ENCODE measurements at places on chromosomes 11 and 22. TPM values are rescaled to one million over a fixed set of nuclear protein-coding genes. Genes with fewer than 3 reads are reported as not detected.

Gene MS4A12
- polyA plus RNA-seq = not detected

Gene C22orf31
- not detected for polyA plus RNA-seq

Gene CHRM1
- polyA plus RNA-seq = not detected

Gene RAB3IL1
- not detected for polyA plus RNA-seq

Gene APOL1
- 14.8 TPM for polyA plus RNA-seq

Gene CRYAB
- polyA plus RNA-seq = not detected

Gene DUSP8
- not detected for polyA plus RNA-seq

Gene DAGLA
- not detected for polyA plus RNA-seq

Gene CTSC
- polyA plus RNA-seq = 389 TPM

GRCh38 chr11:44519989-44520737 is 45.3 kb upstream of the CD82 start:
- no peak for DNase-seq

DNA sequence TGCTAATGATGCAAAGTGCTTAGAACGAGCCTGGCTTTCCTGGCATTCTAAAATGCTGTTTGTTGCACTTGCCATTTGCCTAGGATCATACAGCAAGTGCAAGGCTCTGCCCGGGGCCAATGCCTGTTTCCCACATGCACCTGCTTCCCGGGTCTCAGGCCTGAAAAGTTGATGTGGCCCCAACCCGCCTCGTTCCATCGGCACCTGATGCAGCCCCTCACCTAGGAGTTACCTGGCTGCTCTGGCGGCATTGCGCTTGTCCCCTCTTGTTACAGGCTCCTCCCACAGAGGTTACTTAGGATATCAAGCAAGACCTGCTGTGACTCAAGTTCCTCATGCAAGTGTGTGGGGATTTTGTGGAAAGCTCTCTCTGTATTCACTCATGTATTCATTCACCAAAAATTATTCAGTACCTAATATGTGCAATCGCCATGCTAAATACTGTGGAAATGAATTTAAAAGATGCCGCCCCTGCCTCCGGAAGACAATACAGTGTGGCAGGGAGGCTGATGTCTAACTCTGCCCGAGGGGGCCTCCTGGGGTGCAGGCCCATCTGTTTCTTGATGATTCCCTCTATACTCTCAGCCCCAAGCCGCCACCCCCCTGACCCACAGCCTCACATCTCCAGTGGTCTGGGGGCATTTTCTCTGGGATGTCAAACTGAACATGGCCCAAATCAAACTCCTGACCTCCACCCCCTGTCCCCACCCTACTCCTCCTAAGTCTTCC is 184.5 kb downstream of the EFCAB6 start:
- DNase-seq = no peak

DNA sequence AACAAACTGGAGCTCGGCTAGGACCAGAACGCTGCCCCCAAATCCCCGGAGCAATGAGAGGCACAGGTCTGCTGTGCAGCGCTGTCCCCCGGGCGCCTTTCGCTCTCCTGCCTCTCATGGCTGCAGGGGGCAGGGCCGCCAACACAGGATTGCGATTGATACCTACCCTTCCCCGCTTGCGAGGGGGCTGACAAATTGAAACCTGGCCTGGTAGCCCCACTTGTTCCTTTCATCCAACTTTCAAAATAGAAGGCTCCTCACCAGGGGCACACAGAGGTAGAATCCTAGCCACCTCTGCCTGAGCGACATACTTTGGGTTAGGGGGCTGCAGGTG is 642 bp upstream of the CASTOR1 start:
- no peak for DNase-seq

- DNase-seq = no peak
Observed at GRCh38 chr11:47377571-47378009, 757 bp downstream of the SPI1 start.

DNA sequence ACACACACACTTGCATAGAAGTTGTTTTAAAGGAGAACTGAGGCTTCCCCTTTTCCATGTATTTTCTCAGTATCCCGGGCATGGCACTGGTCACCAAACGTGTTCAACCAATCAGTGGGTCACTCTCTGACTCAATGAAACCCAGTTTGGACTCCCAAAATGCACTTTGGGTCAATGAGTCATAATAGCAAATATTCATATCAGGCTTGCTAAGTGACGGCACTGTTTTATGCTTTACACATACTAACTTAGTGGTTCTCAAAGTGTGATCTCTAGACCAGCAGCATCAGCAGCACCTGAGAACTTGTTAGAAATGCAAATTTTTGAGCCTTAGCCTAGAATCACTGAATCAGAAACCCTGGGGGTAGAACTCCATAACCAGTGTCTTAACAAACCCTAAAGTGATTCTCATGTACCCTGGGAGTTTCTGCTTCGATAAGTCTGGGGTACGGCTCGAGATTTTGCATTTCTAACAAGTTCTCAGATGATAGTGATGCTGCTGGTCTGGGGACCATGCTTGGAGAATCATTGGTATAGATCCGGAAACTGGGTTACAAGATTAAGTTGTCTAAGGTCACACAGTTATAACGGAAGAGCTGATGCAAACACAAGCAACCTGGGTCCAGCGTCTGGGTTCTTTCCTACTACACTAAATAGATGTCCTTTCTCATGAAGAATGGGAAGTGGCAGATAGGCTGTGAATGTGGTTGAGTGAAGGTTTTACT is 35.6 kb downstream of the ETS1 start:
- DNase-seq = peak; percentile 84

DNA sequence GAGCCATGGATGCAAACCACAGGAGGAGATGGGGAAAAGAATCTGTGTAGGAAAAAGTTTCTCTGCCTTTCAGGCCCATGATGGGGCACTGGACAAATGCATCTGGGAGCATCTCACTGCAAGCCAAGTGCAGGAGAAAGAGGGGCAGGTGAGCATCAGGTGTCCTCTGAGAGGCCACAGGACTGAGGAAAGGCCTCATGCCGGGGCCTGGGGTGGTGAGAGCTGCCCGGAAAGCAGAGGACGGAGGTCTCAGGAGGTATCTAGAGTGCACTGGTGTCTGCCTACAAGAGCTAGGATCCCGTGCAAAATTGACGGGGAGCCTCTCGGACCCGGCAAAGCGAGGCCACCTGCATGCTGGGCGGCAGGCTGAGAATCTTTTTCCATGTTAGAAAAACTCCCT is 73.9 kb downstream of the CTTN start:
- no peak for DNase-seq

GRCh38 chr11:76313271-76313670 is 67.7 kb downstream of the THAP12 start:
- DNase-seq = no peak

DNA sequence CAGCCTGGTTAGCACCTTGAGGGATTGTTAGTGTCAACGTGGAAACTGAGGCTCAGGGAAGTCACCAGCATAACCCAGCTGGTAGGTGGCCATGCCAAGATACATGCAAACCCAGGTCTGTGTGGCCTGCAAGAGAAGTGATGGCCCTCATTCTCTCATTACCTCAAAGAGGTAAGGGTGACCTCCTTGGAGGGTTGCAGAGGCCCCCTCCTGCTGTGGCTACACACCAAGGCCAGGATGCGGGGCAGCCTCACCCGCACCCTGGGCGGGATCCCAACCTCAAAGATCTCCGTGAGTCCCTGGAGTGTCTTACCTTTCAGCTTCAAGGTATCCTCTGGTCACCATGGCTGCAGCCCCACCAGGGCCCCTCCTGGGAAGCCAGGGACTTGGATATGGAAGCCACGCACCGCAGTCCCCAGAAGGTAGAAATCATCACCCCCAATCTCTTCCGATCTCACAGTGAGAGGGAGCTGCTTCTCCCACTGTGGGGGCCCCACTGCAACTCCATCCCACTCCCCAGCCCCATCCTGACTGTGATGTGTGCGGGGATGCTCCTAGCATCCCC is 95.4 kb downstream of the MORC2 start:
- DNase-seq = no peak

DNA sequence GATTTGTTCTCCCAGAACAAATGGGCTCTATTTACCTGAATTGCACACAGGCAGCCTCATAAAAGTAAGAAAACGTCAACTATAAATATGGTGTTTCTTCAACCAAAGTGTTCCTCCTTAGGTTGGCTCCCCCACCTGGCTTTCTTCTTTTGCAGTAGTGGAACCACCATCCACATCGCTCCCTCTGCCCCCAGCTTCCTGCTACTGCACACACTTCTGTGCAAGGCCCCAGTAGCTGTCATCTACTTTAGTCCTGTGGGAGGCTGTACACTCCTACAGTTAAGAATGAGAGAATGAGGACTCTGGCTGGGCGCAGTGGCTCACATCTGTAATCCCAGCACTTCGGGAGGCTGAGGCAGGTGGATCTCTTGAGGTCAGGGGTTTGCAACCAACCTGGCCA is 89.5 kb downstream of the BMAL1 start:
- DNase-seq = no peak

DNA sequence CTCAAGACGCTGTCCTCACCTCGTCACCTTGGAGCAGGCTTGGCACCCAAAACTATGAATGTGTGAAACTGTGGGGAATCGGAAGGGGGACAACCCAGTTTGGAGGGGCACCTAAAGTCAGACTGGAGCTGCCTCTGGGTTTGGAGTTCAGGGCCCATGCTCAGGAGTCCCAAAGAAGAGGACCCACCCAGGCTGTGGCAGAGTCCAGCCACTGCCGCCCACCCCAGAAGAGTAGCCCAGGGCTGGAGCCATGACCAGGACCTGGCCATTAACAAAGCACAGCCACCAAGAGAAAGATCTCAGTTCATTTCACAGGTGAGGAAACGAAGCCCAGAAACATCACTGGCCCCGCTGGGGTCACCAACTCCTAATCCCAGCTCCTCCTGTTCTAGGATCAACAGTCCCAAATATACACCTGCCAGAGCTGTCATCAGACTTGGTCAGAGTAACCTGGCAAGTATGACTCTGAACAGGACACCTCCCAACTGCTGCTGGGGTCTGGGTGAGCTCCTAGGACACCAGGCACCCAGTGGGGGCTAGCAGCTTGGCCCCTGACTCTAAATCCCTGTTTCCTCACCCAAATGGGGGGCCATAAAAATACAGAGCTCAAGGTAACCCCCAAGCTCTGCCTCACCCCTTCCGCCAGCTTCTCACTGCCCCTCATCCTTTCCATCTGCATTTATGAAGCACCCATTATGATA is 2.7 kb downstream of the RAB3IL1 start:
- DNase-seq = no peak

DNA sequence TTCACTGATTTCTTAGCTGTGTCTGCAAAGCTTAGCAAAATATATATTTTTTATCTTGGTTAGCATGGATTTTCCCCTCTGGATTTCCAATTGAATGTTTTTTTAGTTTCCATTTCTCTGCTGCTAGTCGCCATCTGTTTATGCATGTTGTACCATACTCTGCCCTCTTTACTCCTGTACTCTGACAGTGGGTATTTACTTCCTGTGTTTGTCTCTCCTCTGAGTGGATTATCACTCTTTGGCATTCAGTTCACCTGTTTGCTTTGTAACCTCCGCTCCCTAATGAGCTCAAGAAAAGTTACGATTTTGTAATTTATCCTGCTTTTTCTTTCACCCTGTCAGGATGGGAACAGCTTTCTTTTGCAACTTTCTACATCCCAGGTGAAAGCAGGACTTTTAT is 59.1 kb downstream of the PDHX start:
- DNase-seq = no peak

- DNase-seq = no peak
Observed at GRCh38 chr11:124446916-124447315, 1.4 kb upstream of the OR8B8 start.

- no peak for DNase-seq
Observed at GRCh38 chr11:120109531-120109930, 28.4 kb downstream of the TRIM29 start.

- peak; percentile 52 for DNase-seq
Observed at GRCh38 chr11:2305788-2306451, 4.1 kb downstream of the TSPAN32 start.

DNA sequence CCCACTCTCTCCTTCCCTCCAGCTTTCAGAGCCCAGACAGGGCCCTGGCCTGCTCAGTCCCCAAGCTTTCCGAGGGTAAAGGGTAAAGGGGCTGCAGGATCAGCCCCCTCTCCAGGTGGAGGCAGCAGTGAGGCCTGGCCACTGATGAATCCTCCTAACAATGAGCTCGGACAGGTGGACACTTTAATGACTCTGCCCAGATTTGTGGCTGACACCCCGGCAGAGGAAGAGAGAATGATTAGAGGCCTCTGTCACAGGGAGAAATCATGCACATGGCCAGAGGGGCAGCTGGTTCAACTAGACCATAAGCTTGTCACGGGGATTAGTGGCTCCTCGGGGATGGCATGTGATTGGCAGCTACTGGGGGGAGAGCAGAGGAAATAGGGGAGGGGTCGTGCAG is 587.5 kb upstream of the B3GAT1 start:
- DNase-seq = no peak

DNA sequence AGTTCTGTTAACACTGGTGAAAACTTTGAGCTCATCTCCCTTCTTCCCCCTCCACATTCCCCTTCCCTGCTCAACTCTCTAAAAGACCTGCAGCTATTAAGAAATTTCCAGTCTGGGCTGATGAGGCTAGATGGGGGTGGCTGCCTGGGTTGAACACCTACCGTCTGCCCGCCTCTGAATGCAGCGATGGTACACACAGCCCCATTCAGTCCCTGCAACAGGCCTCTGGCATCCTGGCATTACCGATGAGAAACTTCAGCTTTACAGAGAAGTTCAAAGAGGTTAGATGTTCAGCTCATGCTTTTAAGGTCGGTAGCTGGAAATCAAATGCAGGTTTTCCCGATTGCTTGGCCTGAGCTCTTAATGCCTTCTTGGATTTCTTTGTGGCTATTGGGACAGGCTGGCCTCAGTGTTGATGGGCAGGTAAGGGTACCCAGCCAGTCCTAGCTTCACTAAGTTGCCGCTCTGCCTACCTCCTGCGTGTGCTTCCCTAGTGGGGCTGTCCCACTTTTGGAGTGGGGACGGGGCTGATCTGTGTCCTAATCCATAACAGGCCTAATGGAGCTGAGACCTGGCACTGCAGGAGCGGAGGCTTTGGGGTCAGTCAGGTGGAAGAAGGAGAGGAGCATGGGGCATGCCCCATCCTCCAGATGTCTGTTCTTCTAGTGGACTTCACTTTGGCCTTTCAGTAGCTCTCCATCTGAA is 49.1 kb downstream of the ZBTB16 start:
- no peak for DNase-seq

DNA sequence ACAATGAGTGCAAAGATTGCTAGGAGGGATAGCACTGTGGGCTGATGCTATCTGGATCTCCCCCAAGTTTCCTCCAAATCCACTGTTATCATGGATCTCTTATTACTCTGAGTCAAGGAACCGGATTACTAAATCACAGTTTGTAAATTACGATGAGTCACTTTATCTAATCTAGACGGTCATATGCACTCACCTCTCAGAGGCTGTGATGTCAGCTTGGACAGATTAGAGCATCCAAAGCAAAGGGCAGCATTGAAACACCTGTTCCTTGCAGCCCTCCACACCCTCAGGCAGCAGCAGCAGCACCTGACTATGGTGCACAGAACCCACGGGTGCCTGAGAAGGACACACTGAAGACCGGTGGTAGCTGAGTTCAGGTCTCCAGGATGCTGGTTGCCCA is 14.0 kb upstream of the POU2AF1 start:
- DNase-seq = no peak

- DNase-seq = peak; percentile 89
Observed at GRCh38 chr22:43812149-43812842, at the start of gene EFCAB6. Gene EFCAB6 (minus strand): TSS chr22:43812305. CDS start chr22:43782318, 29,987 bp downstream.

DNA sequence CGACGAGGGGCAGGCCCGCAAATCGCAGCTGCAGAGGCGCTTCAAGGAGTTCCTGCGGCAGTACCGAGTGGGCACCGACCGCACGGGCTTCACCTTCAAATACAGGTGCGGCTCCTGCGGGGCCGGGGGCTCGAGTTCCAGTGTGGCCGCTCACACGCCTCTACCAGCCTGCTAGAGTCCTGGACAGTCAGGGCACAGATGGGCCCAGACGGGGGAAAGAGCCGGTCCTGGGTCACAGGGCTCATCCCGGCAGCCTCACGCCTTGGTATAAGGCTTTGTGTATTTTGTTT is 506 bp downstream of the MCM5 start:
- no peak for DNase-seq
